CD4-positive, alpha-beta T cell treated with Interleukin-2 at 100 ng/mL for 4 hours (primary cell): ENCODE measurements at places on chromosomes 13 and 19.
A peak's percentile ranks its signal among the peaks of the same experiment; 100 is the strongest.

- DNase-seq = no peak
These were observed 3.8 kb downstream of the DBP start for GRCh38 chr19:48633148-48634035.

DNA sequence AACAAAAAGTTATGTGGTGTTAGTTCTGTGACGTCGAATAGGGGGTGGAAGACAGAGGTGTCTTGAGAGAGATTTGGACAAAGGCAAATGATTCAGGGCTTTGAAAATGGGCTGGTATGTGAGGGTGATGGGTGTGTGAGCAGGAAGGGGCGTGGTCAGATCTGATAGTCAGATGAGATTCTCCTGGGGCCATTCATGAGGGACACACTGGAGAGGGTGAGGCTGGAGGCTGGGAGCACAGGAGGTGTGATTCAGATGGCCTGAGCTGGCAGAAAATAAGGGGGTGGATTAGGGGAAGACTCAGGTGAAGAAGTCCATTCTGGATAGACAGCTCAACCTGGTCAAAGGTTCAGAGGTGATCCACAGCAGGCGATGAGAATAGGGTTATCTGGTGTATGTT is 28.0 kb downstream of the CYP4F22 start:
- no peak for DNase-seq

- no peak for DNase-seq
These were observed 46.9 kb downstream of the C1QTNF9 start for GRCh38 chr13:24356270-24356669.

DNA sequence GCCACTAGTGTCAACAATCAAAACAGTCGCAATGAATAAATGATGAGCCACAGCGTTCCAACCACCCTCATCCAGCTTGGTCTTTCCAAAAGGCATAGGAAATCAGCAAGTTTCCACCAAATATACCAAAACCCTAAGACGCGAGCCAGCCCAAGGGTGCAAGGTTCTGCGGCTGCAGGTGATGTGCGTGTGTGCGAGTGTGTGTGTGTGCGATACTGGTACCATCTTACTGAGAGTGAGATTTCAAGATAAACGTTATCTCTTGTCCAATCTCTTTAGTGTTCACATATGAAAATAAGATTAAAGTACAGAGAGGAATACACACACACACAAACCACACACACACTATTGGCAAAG is 895 bp upstream of the TRPC4 start:
- DNase-seq = no peak

DNA sequence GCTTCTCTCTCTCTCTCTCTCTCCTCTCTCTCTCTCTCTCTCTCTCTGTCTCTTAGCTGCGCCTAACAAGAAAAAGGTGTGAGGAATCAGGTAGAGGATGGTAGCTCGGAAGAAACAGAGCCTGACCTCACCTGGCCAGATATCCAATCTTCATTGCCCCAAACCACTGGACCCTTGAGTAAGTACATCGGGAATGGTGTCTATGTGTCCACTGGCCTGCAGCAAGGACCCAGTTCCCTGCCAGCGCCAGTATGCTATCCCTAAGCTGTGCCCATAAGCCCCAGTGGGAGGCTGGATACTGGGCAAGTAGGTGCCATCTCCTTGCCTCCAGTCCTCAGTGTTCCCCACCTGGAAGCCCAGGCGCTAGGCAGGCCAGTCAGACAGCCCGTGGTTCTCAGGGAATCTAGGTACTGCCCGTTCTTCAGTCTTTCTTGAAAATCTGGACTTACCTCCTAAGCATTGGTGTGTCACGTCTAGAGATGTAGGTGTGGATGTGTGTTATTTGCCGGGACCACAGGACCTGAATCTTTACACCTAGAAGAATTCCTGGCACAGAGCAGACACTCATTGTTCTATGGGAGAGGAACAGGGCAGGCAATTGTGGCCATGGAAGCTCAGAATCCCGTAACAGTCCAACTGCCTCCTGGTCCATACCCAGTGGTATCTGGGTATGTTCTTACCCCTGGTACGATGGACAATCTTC is 7.3 kb downstream of the URAD start:
- DNase-seq = no peak

DNA sequence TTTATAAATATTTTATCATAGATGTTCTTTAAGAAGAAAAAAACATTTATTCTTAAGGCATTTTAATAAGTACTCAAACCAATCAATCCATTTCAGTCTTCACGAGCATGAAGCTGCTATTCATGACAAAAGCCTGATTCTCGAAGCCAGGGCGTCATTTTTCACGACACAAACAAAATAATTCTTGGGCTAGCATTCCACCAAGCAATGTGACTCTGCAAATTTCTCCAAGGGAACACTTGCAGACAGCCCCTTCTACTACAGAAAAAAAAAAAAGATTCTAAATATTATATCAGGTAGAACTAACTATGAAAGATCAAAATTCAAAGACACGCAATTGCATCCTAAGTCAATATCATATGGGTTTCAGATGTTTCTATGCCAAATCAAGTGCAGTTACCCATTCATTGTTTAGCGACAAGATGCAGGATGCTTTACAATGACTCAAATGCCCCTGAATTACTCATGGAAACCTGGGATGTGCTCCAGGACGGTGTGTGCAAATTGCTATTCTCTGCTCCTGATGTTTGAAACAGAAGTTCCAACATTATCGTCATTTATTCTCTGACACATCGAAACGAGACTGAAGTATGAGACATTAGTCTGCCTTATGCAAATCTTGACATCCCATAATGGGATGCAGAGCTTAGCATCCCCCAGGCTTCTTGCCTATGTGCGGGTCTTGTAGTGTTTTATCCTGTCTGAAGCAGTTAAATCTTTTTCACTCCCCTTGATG is 517.7 kb downstream of the MYO16 start:
- DNase-seq = no peak

DNA sequence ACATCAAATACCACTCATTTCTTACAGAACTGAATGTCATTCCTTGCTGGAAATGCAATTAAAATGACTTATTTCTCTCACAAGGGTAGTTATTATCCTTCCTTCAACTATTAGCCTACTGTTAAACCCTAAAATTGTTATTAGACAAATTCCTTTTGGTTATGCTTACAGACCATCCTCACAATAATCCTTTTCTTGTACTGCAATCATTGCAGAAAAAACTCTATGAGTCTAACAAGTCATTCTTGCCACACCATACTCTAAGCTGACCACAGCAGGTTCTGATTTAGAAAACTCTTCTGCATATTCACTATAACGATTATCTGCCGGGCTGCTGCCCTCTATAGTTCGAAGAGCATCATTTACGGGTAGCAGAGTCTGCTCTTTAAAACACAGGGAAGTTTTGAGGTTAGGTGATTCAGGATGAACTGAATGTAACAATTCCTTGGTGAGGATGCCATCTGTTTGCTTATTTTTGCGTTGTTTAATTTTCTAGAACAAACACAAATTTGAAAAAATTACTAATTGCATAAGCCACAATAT is 38.2 kb downstream of the MTMR6 start:
- no peak for DNase-seq

DNA sequence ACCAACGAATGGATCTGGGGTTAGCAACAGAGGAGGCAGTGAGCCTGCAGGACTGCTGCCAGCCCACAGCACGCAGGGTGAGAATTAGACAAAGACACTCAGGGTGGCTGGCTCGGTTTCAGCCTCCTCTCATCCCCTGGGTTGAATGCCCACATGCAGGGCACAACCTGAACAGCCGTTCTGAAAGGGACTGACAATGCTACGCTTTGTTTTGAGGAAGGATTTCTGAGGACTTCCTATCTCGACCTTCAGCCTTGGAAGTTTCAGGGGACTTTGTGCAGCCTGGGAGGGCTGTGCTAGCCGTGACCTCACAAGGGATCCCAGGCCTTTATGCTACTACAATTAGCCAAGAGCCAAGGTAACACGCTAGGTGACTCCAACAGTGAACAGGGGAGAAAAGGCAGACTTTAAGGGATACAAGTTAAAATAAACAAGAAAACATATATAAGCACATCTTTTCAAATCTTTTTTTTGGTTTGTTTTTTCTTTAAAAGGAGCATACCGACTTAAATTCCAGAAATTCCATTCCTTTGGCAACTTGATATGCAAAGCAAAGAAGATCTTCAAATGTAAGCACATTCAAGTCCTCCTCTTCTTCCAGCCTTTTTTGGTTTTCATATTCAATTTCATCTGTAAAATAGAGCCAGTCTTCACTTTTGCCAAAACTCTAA is 34.5 kb upstream of the URAD start:
- no peak for DNase-seq

- no peak for DNase-seq
These were observed 47.2 kb downstream of the TM9SF2 start for GRCh38 chr13:99548448-99548847.

GRCh38 chr13:25541434-25542123 is 169.8 kb downstream of the ATP8A2 start:
- no peak for DNase-seq

- DNase-seq = no peak
These were observed 20.3 kb downstream of the CHST8 start for GRCh38 chr19:33641956-33642498.

- no peak for DNase-seq
These were observed 5.7 kb upstream of the JUND start for GRCh38 chr19:18286973-18287635.

GRCh38 chr19:3365836-3366752 is at the start of gene NFIC:
Gene NFIC, plus strand, starts transcription at chr19:3366583. Its CDS starts 54 bp downstream, at chr19:3366637.
- DNase-seq = peak; percentile 39

DNA sequence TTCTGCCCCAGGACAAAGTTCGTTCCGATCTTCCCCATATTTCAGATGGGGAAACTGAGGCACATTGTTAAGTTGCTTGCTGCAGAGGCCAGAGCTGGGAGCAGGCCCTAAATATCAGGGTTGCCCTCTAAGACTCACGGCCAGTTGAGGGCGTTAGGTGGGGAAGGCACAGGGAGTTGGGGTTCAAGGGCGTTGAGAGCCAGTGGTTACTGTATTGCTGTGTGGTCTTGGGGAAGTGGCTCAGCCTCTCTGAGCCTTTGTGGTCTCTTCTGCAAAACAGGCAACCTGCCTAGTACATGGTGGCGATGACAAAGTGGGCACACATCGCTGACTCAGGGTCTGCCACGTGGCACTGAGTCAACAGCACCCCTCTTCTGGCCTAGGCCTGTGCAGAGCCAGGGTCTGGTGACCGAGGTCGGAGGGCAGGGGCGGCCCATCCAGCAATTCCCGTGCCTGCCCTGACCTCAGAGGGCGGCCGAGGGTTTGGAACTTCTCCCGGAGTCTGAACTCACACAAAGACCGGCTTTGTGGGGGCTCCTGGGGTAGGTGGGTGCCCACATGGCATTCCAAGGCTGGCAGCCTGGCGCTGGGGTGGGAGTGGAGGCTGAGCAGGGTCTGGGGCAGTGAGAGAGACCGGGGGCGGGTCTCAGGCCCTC is 10.2 kb downstream of the TNFAIP8L1 start:
- DNase-seq = no peak

DNA sequence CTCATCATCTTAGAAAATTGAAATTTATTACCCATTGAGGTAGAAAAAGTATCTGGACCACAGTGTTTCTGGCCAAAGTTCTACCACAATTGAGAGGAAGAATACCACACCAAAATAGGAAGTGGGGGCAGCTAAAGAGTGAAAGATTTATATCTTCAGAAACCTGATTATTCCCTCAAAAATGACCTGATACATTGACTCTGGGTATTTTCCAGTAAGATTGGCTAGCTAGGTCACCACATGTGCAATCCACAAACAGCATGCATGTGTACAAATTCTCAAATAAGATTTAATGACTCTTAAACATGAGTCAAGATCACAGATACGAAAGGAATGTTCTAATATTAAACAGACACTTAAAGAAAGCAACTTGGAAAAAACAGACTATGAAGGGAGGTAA is 1516.2 kb upstream of the PCDH20 start:
- DNase-seq = no peak

DNA sequence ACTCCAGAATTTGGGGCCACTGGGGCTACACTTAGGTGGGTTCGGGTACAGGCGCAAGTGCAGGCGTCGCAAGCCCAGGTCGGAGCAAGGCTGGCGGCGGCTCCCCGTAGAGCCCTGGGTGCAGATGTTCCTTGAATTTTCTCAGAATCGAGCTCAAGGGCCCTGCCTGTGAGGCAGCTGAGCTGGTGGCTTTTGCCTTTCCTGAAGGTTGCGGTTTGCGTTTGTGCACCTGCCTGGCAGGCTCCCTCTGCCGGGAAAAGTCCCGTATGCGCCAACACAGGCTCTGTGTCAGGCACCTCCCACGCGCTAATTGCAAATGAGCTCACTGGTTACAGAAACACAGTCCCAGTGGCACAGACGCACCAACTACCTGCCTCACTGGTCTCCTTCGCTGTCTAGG is 5.9 kb downstream of the DOHH start:
- DNase-seq = peak; percentile 71

GRCh38 chr13:50893211-50893852 is 16.3 kb upstream of the RNASEH2B start:
- DNase-seq = peak; percentile 63

- no peak for DNase-seq
These were observed 1.3 kb downstream of the HSD11B1L start for GRCh38 chr19:5682107-5682482.

GRCh38 chr13:91740756-91741155 is 342.3 kb downstream of the GPC5 start:
- DNase-seq = no peak

DNA sequence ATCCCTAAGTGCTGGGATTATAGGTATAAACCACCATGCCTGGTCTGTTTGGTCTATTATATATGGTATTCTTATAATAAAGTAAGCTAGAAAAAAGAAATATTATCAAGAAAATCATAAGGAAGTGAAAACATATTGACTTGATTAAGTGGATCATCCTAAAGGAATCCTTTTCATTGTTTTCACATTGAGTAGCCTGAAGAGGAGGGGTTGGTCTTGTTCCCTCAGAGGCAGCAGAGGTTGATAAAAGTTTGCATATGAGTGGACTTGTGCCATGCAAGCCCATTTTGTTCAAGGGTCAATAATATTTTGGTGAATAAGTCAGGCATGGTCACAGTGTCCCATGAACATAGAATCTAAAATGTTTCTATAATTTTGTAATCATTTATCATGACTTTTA is 52.7 kb downstream of the ZNF627 start:
- no peak for DNase-seq

- DNase-seq = no peak
These were observed 2.4 kb downstream of the BLOC1S3 start for GRCh38 chr19:45180936-45181335.

DNA sequence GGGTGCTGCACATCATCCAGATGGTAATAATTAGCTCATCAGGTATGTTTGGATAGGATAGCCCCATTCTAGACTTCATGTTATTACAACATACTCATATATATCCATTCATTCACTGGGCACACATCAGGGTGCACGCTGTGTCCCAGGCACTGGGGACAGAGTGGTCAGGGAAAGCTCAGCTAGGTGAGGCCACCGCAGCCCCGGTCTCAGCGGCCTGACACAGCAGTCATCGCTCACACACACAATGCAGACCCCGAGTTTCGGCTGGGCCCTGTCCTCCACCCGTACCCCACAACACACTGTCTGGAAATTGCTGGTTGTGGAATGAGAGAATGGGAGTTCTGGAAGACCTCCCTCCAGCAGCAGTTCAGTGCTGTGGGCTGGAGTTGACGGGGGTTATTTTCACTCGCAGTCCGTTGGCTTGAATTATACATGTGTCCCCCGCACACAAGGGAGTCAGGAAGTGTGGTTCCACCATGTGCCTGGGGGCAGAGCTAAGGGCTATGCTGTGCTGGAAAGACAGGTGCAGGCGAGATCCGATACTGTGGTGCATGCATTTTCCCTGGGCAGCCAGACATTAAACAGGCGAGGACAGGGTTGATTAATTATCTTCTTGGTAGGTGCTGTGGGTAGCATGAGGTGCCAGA is 257.6 kb downstream of the TEX29 start:
- DNase-seq = no peak

GRCh38 chr13:20428666-20429644 is 96.7 kb downstream of the CRYL1 start:
- DNase-seq = no peak
